Progenitor cell of endocrine pancreas (in vitro differentiated cells): ENCODE measurements at places on chromosomes 11 and 22. TPM values are rescaled to one million over a fixed set of nuclear protein-coding genes. Genes with fewer than 3 reads are reported as not detected.

SNX32 gene
- 3.6 and 4.6 TPM in 2 replicates for total RNA-seq

CNGA4 gene
- 2.0 and 2.1 TPM in 2 replicates for total RNA-seq

C11orf91 gene
- 0.69 and 1.1 TPM in 2 replicates for total RNA-seq

AMOTL1 gene
- 44.8 and 45.8 TPM in 2 replicates for total RNA-seq

EIF3M gene
- 212 and 238 TPM in 2 replicates for total RNA-seq

ASRGL1 gene
- 41.6 and 45.2 TPM in 2 replicates for total RNA-seq

NCR3LG1 gene
- total RNA-seq = 1.3 and 2.1 TPM in 2 replicates

C2CD2L gene
- 7.2 and 7.3 TPM in 2 replicates for total RNA-seq

ZDHHC24 gene
- 9.7 and 10.5 TPM in 2 replicates for total RNA-seq

ACRV1 gene
- 0.50 and 0.55 TPM in 2 replicates for total RNA-seq

SMIM38 gene
- total RNA-seq = 0.65 and 1.2 TPM in 2 replicates

SLC35E4 gene
- 2.1 and 2.6 TPM in 2 replicates for total RNA-seq

ACAD8 gene
- 35.9 and 37.6 TPM in 2 replicates for total RNA-seq

ISX gene
- 8.9 and 12.7 TPM in 2 replicates for total RNA-seq

GPHA2 gene
- total RNA-seq = 0.41 TPM in 1 of 2 replicates, not detected in the other

YAP1 gene
- 199 and 204 TPM in 2 replicates for total RNA-seq

APOBEC3F gene
- total RNA-seq = 23.6 and 25.3 TPM in 2 replicates

TMA7B gene
- total RNA-seq = not detected in 2 replicates

UBQLNL gene
- total RNA-seq = 0.53 and 0.79 TPM in 2 replicates

UCP3 gene
- total RNA-seq = 4.3 and 5.2 TPM in 2 replicates

PTPRCAP gene
- total RNA-seq = 0.73 and 2.3 TPM in 2 replicates

POU2AF2 gene
- not detected in 2 replicates for total RNA-seq

DNA sequence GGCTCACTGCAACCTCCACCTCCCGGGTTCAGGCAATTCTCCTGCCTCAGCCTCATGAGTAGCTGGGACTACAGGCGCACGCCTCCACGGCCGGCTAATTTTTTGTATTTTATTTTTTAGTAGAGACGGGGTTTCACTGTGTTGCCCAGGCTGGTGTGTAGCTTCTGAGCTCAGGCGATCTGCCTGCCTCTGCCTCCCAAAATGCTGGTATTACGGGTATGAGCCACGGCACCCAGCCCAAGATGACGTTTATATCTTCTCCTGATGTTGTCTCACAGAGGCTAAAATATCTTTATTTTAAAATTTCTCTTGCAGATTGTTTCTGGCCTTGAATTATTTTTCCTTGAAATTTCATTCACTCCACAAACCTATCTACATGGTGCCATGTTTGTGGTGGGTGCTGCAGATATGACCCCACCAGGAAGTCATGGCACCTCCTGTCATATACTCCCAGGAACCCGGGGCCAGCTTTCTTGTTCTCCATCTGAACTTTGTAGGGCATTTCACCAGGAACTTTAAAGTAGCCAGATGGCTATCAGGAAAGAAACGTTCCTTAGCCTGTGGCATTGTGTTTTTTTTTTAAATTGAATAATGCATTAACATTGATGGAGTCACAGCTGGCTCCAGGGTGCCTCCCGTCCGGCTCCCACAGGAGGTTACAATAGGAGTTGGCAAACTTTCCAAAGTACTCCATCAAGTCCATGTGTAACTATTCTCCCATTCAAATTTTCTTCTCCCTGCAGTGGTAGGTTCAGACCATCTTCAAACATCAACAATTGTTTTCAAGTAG, 42.0 kb upstream of the LIPT2 start:
- no peak for DNase-seq

GRCh38 chr11:47289856-47290255, 19.9 kb downstream of the MADD start:
- no peak for DNase-seq

- no peak for DNase-seq
These were observed 4.2 kb downstream of the LSP1 start for GRCh38 chr11:1857064-1857463.

GRCh38 chr22:24683691-24684090, 80.7 kb downstream of the GGT1 start:
- DNase-seq = no peak

DNA sequence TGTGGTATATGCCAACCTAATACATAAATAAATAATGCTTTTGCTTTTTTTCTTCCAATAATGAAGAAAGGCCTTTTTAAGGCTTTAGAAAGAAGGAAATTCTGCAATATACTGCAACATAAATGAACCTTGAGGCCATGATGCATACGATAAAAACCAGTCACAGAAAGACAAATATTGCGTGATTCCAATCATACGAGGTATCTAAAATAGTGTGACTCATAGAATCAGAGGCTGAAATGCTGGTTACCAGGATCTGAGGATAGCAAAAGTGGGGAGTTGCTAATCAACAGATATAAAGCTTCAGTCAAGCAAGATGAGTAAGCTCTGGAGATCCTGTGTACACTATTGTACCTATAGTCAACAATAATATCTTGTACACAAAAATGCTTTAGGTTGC, 24.2 kb downstream of the MS4A6A start:
- DNase-seq = no peak

DNA sequence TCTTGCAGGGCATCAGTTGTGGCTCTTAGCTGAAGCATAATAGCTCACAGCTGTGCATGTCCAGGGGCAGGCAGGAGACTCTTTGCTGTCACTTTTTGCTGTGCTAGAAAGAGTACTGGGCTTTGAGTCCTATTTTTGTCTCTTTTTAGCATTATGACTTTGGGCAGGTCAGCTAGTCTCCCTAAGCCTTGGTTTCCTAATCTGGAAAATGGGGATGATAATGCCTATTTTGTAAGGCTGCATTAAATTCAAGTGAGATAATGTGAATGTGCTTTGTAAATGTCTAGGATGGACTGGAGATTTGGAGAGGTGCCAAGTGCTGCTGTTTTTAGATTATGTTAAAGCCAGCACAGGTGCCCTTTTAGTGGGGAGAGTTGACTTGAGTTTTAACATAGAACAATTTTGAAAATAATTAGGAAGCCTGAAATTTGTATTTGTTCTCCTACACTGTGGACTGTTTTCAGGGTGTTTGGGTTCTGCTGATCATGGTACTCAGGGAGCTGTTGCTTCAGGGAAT, 19.1 kb downstream of the CABIN1 start:
- DNase-seq = no peak

DNA sequence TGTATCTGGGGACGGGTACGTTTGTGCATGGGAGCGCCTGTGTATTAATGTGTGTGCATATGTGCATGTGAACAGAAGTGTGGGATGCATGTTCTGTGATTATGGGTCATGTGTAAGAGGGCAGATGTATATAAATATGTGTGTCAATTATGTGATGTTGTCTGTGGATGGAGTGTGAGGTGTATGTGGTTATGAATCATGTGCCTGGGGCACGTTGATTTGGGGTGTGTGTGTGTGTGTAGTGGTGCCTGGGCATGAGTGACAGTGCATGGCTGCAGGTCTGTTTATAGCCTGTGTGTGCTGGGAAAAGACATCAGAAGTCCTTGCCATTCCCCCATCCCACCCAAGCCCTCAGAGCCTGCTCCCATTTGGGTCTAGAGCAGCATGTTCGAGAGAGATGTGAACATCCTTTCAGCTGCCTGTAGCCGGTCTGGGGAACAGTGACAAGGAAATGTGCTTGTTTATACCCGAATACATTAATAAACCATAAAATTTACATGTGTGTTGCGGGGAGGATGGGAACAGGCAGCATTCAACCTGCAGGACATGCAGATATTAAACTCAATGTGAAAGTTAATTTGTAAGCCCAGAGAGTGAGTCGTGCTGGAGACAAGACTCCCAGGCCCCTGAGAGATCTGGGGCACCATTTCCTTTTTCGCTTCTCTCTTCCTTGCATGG, 129.0 kb downstream of the NECTIN1 start:
- no peak for DNase-seq

DNA sequence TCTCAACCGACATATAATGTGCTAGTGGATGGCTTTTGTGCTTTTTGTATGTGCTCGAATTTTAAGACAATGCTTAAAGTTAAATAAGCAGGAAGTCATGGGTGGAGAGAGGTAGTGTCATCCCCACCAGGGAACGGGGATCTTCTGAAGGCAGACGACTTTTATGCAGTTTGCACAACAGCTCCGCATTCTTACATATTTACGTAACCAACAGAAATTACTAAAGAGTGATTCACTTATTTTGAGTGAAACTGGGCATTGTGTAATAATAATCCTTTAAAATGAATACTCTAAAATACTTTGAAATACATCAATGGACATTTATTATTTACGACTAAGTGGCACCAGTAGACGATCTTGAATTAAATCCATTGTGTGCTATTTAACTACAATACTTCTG, 305.1 kb downstream of the CNTN5 start:
- no peak for DNase-seq

- no peak for DNase-seq
These were observed 80.5 kb upstream of the GDPD4 start for GRCh38 chr11:77381729-77382665.

DNA sequence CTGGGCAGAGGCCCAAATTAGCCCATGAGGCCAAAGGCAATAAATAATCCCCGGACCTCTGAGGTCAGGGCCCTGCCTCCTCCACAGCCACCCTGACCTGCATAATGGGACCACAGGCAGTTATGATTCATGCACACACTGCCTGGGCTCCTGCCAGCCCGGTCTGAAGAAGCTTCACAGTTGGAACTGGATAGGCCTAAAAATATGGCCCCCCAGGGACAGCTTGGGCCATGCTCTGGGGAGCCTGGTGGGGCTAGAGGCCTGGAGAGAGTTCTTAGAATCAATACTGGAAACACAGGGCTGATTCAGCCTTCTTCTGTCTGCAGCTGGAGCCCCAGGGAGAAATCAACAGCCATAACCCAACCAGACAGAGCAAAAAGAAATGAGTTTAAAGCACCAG, 112.8 kb upstream of the CADM1 start:
- DNase-seq = no peak

- peak; percentile 69 for DNase-seq
These were observed 650 bp downstream of the GUCY1A2 start for GRCh38 chr11:107017433-107018218.

DNA sequence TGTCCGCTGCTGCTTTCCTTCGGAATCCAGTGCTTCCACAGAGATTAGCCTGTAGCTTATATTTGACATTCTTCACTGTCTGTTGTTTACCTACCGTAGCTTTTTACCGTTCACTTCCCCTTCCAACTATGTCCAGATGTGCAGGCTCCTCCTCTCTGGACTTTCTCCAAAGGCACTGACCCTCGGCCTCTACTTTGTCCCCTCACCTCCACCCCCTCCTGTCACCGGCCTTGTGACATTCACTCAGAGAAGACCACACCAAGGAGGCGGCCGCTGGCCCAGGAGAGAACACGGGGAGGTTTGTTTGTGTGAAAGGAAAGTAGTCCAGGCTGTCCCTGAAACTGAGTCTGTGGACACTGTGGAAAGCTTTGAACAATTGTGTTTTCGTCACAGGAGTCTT, 15.4 kb upstream of the ST14 start:
- no peak for DNase-seq

DNA sequence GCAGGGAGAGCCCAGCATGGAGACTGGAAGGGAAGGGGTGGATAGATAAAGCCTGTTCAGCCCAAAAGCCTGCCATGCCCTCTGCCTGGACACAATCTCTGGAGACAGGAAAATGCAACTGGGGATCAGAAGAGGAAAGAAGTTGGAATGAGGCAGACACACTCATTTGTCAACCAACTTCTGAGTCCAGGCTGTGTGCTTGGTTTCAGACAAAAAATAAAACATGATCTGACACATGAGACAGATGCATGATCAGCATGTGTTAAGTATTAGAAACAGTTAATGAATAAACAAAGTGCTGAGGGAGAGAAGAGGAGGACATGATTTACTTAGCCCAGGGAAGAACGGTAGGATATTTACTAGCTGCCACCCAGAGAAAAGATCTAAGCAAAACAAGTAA, 839 bp downstream of the LRRN4CL start:
- DNase-seq = no peak

- no peak for DNase-seq
These were observed 19.3 kb downstream of the MB start for GRCh38 chr22:35597692-35598395.

GRCh38 chr11:2452321-2453012, 7.7 kb downstream of the KCNQ1 start:
- no peak for DNase-seq

- peak; percentile 25 for DNase-seq
These were observed 14.4 kb downstream of the KCNJ5 start for GRCh38 chr11:128905345-128906184.

DNA sequence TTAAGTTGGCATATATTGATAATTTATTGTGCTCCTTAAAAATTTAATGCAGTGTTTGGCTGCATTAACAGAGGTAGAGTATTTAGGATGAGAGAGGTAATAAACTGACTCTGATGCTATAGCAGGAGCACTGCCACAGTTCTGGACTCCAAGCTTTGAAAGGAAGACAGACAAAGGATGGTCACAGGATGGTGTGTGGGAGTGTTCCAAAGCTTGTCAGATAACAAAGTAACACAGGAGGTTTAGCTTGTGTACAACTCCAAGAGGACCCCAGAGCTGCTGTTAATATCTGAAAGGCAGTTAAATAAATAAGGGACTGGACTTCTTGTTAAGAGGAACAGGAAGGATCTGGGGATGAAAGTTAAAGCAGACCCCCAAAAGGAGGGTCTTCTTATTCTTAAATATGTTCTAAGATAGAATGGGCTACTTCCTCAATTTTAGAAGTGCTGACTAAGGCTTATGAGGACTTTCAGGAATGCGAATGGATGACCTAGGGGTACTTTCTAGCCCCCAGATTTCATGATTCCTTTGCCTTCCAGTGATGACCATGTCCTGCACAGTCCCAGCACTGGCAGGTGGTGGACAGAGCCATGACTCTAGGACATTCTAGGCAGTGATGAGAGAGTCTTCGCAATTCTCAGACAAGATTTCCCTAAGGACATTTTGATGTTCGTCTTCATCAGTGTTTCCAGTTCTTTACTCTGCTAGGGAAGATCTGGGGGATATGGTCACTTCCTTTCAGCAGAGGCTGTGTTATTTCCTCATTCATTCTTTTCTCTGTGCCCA, 149.1 kb upstream of the RASSF10 start:
- DNase-seq = no peak

DNA sequence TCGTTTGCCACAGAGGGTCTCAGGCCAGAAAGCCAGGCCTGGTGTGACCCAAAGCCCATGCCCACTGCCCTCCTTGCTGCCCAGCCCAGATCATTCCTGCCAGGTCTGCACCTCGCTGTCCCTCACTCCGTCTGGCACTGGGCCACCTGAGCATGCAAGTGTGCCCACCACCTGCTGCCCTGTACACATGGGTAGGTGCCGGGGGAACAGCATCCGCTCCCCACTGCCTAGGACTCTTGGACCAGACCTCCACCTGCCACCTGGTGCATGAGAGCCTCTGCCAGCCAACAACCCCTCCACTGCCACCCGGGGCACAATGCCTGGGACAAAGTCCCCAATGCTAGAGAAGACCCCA, 12.5 kb downstream of the MGAT3 start:
- DNase-seq = no peak

DNA sequence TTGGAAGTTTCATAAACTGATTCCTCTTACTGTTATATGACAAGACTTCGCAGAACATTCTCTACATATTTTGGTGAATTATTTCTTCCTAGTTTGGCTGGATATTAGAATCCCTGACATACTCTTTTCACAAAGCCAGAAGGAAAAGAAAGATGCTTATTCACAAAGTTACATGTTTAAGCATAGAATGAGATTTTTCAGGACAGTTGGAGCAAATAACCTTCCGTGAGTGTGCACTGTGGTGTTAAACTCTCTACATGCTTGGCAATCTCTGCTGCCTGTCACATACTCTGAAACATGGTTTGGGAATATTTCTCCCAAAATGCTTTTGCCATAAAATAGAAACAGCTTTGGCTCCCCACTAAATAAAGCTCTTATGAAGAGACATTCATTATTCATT, 230.0 kb upstream of the MTNR1B start:
- DNase-seq = no peak

GRCh38 chr22:33022231-33022630, 36.0 kb downstream of the SYN3 start:
- no peak for DNase-seq

GRCh38 chr11:60774726-60775125, 10.4 kb upstream of the MS4A10 start:
- no peak for DNase-seq
